Right renal pelvis (tissue), 4 donors: ENCODE measurements at places on chromosomes 3 and 15. TPM values are rescaled to one million over a fixed set of nuclear protein-coding genes. Genes with fewer than 3 reads are reported as not detected.

The DNAJB11 gene
- 79.4 TPM for polyA plus RNA-seq

The CMTM8 gene
- polyA plus RNA-seq, result 13.1 TPM

The HTR3C gene
- not detected for polyA plus RNA-seq

DNA sequence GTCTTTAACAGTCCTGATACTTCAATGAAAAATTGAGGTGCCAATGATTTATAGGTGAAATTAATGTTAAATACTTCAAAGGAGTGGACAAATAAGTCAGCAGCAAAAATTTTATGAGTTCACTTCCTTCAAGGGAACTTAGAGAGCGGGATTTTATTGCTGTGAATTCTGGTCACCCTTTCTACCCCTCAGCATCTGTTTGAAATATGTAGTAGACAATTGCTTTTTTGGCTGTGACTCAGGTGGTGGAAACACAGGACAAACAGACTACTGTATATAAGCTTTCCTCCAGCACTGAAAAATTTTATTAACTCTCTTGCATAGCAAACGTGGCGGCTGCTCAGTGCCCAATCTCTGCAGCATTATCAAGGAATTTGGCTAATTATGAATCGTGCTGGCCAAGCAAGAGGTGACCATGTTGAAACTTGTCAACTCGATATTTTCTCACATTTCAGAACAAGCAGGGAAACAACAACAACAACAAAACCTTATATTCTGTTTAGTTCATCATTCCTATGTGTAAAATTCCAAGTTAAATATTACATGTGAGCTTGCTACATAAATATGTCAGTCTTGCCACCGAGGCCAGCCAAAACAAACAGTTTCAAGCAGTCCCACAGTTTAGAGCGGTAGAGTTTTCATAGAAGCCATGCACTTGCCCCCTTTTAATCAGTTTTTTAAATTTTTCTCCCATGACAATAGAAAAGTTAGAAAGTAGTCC, 420.2 kb downstream of the FOXP1 start:
- no peak for DNase-seq

DNA sequence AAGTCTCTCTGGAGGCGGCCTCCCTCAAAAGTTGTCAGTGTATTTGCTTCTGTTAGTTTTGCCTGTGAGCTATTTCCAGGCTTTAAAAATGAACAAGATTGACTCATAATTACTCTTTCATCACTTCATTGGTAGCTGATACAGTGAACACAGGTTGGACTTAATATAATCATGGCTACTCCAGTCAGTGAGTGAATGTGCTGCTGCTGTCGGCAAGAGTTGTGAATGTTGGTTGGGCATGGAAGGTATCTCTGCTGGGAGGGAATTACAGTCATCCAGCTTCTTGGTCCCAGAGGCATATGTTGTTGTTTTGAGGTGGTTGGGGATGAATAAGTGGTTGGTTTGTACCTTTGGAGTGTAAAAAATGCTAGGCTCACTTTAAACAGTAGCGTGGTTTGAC, 11.5 kb downstream of the TCF12 start:
- DNase-seq, result no peak

DNA sequence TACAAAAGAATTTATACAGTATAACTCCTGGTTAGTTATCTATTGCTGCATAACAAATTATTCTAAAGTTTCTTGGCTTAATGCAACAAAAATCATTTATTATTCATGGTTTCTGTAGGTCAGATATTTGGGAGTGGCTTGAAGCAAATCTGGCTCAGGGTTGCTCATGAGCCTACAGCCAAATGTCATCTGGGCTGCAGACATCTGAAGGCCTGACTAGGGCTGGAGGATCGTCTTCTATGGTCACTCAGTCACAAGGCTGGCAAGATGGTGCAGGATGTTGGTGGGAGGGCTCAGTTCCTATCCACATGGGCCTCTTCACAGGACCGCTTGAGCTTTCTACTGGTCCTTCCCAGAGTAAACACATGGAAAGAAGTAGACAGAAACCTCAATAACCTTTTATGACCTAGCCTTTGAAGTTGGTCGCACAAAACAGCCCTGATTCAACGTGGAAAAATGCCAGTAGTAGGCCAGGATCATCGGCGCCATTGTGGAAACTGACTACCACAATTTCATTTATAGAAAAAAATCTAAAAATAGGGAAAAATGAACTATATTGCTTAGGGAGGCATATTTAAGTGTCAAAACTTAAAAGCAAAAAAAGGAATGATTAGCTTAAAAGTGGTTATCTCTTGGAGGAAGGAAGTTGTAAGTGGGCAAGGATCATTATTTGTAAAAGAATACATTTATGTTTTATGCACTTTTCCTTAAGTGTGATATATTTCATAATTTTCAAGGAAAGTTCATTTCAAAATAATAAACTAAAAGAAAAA, 9.9 kb upstream of the MITF start:
- no peak for DNase-seq

DNA sequence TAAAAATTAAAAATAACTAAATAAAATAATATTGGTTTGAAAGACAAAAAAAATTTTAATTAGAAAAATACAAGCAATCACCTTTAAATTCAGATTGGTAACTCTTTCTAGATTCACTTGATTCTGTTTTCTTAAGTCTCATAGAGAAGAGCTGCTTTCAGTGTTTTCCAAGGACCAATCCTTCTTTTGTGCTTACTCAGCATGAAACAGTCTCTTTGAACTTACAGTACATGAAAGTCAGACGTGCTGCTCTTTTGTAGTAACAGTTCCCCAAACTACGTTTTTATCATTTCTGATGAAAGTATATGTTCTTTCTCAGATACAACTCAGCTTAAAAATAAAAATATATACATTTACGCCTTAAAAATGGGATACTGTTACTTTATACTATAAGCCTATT, 171.9 kb upstream of the CCDC54 start:
- no peak for DNase-seq
